ENCODE measurements at places on chromosomes 7 and 10.

- no peak for DNase-seq
Observed at GRCh38 chr10:80136134-80136571, 3.6 kb downstream of the PLAC9 start.

- DNase-seq: no peak
Observed at GRCh38 chr7:36951257-36951697, 227.0 kb upstream of the AOAH start.

- no peak for DNase-seq
Observed at GRCh38 chr10:91955114-91955513, 31.5 kb downstream of the BTAF1 start.

DNA sequence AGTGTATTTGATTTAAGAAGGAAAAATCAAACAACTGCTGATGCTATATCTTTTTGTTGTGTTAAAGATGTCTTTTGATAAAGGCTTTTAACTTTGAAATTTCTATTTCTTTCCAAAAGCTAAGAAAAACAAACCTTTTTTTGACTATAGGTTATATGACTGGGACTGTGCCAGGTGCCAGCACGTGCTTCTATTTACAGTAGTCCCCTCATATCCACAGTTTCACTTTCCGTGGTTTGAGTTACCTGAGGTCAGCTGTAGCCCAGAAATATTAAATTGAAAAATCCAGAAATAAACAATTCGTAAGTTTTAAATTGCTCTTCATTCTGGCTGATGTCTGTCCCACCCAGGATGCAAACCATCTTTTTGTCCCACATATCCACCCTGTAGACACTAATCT lies 104.3 kb downstream of the BBS9 start:
- no peak for DNase-seq

DNA sequence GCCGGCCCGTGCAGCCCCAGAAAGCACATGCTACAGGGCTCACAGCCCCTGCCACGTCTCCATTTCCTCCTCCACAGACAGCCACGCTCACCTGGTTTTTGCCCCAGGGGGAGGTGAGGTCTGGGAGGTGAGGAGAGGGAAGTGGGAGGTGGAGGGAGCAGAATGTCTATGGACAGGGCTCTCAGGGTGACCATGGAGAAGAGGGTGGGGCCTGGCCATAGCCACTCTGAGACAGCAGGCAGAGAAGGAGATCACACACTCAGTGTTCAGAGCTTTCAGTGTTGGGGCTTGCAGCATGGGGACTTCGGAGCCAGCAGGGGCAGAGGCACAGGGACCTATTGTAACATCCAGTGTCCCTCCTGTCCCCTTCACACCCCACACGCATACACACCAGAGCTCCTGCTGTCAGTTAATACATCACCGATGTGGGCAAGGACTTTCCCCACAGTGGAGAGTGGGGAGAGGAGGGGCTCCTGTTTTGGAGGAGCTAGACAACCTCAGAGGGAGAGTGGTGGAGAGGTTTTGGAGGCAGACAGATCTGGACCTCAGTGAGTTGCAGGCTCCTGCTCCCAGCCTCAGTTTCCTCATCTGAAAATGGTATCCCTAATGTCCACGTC lies 14.4 kb downstream of the WDFY4 start:
- DNase-seq: no peak

- DNase-seq: no peak
Observed at GRCh38 chr7:11716185-11716584, 115.8 kb downstream of the THSD7A start.

GRCh38 chr7:31234836-31235605 lies 105.5 kb downstream of the NEUROD6 start:
- DNase-seq: no peak

- DNase-seq: no peak
Observed at GRCh38 chr7:46493196-46493595, 572.1 kb upstream of the IGFBP3 start.

DNA sequence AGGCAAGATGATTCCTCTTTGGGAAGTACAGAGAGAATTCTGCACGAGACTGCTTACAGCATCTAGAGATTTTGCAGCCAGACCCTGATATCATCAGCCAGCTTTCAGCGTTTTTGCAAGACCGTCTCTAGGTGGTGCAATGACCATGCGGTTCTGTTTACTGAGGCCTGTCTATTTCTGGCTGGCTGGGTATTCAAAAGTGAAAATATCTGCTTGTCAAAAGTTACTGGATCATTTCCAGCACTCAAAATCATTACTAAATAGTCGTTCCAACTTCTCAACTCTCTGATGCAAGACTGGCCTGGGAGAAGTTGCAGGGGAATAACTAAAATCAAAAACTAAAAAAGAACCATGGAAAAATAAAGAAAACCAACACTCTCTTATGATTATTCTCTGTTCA lies 240.1 kb downstream of the ELMO1 start:
- peak; percentile 4 for DNase-seq

GRCh38 chr10:97195706-97196222 lies 10.0 kb upstream of the SLIT1 start:
- no peak for DNase-seq

GRCh38 chr10:10320956-10321355 lies 696.7 kb upstream of the CELF2 start:
- no peak for DNase-seq

Data from activated naive CD4-positive, alpha-beta T cell (primary cell).